Activated T-helper 1 cell treated with anti-CD3 and anti-CD28 coated beads, Interleukin-12 subunit alpha, Interleukin-12 subunit beta, Interleukin-2, Interleukin-4 antibody, amounts not matched to agents 30 ng/mL and 10 ng/mL and 1 ng/mL, durations not matched to agents 14 hours and 24 hours and 36 hours (primary cell): ENCODE measurements at places on chromosomes 5 and 9. TPM values are rescaled to one million over a fixed set of nuclear protein-coding genes. Genes with fewer than 3 reads are reported as not detected.

DNA sequence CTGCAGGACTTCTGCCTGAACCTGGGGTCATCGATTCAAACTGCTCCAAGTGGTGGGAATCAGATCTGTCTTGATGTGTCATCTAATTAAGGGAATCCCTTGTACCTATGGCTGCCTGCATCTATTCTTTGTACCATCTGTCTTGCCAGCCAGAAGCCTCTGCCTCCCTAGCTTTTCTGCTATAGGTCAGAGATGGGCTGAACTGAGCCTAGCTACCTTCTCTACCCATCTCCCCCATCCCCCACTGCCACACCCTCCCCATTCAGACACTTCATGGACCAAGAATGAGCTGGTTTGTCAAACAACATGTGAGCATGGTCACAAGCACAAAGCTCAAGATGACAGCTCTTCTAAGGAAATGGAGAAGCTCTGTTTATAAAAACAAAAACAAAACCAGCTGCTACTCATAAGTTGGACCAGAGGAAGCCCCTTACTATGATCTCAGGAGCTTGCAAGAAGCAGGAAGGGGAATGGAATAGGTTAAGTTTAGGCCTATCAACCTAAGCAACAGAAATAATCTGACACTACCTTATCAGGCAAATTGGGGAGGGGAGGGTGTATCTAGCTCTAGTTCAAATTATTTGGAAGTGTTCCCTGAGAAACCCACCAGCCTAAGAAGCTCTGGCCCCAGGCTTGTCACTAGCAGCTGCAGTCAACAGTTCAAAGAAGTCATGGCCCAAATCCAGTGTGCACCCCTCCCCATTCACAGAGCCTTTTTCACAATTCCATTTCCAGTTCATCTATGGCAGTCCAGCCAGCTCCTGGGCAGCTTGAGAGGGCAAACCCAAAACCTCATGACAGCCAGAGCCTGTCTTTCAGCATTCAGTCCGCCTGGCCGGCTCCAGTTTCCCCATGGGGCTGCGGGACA is 29.9 kb downstream of the SKP1 start:
- no peaks in the 10 kb centered on the region for H3K27me3 ChIP-seq
- H3K4me1 ChIP-seq = peaks cover 32% of the 10 kb centered on the region
- DNase-seq = no peak
- no peak overlapping the region for H3K27ac ChIP-seq
- peaks cover 42% of the 10 kb centered on the region for H3K36me3 ChIP-seq

GRCh38 chr5:124355928-124356327 is 390.5 kb downstream of the ZNF608 start:
- no peak overlapping the region for H3K4me3 ChIP-seq
- no peak for DNase-seq
- no peaks in the 10 kb centered on the region for H3K36me3 ChIP-seq
- no peak overlapping the region for H3K27ac ChIP-seq
- no peaks in the 10 kb centered on the region for H3K4me1 ChIP-seq

GRCh38 chr5:73946919-73947602 is 321.1 kb downstream of the ARHGEF28 start:
- no peak for DNase-seq
- no peaks in the 10 kb centered on the region for H3K4me1 ChIP-seq
- no peak overlapping the region for H3K4me3 ChIP-seq
- H3K27me3 ChIP-seq = no peaks in the 10 kb centered on the region
- H3K36me3 ChIP-seq = no peaks in the 10 kb centered on the region

DNA sequence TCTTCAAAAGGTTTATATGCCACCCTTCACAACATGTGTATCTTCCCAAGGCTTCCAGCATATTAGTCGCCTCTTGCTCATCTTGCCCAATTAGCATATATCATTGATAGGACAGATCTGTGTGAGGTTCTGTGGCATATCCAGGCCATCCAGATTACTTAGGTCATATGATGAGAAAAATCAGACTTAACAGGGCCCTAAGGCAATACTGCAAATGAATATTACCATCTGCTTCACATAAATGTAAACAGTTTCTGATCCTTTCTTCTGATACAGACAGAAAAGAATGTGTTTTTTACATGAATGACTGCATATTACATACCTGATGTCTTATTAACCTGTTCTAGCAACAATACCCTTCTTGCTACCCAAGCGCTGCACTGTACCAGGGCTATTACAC is 41.3 kb upstream of the GHR start:
- DNase-seq = no peak
- H3K27me3 ChIP-seq = no peaks in the 10 kb centered on the region
- no peaks in the 10 kb centered on the region for H3K36me3 ChIP-seq
- H3K27ac ChIP-seq = no peak overlapping the region
- H3K4me1 ChIP-seq = no peaks in the 10 kb centered on the region

Gene WWC1
- 0.32 and 0.70 TPM in 2 replicates for total RNA-seq

Gene GMCL2
- not detected in 2 replicates for total RNA-seq

DNA sequence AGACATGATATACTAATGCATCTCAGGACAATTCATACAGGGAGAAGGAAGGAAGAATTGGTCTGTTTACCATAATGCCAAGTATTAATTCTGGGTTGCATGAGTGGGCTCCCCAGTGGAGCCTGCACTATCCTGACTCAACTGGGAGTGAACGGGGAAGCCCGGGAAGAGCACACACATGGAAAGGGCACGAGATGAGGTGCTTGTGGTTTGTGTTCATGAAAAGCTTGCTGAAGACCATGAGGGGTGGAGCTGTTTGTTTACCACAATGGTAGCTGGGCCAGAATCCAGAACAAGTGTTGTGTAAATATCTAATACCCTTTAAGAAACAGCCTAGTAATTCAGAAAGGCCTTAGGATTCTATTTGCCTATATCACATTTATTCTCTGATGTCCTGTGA is 44.6 kb downstream of the POC5 start:
- no peak overlapping the region for H3K4me3 ChIP-seq
- no peaks in the 10 kb centered on the region for H3K27me3 ChIP-seq
- peaks cover 20% of the 10 kb centered on the region for H3K36me3 ChIP-seq
- no peak for DNase-seq

DNA sequence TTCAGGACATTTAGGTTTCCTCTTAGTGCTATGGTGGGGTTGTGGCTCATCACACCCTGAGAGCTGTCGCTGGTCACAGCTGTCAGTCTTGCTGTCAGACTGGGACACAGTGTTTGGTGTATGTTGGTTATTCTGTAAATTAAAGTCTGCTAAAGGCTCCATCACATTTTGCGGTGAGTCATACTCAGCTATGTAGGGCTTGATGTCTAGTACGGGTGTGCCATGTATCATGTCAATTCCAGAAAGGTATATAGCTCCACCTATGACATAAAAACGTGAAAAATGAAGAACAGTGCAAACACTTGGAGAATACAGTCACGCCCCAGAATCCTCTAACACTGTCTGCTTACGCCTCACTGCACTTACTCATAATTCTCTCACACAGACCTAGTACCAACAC is 11.9 kb downstream of the TRMO start:
- DNase-seq = no peak
- no peak overlapping the region for H3K4me3 ChIP-seq
- H3K36me3 ChIP-seq = peaks cover 48% of the 10 kb centered on the region
- peak overlapping the region; percentile 53 for H3K27ac ChIP-seq
- no peaks in the 10 kb centered on the region for H3K27me3 ChIP-seq
- peaks cover 43% of the 10 kb centered on the region for H3K4me1 ChIP-seq

DNA sequence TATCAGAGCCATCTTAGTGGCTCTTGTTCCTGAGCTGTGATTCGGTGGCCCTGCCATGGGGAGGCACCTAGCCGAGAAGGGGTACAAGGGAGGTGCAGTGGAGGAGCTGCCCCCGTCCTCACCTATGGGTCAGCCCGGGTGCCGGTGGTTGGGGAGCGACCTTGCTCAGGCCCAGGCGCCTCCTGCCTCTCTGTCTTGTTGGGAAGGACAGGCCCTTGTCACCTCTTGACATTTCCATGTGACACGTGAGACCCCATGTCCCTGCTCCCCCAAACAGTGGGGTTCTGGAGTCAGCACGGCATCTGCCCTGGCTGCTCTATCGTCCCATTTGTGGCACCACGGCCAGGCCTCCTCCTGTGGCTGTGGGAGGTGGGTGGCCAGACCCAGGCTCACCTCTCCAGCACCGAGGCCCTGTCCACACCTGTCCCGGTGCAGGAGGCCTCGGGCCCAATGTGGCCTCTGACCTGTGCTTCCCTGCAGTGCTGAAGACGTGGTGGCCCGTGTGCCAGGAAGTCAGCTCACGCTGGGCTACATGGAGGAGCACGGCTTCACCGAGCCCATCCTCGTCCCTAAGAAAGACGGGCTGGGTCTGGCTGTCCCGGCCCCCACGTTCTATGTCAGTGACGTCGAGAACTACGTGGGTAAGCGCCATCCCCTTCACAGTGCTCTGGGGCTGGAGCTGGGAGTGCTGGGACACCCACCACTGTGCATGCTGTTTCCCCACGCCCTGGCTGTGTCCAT is 68.9 kb downstream of the PHF2 start:
- H3K36me3 ChIP-seq = peaks cover 24% of the 10 kb centered on the region
- H3K27ac ChIP-seq = no peak overlapping the region
- H3K27me3 ChIP-seq = no peaks in the 10 kb centered on the region
- H3K4me1 ChIP-seq = no peaks in the 10 kb centered on the region

DNA sequence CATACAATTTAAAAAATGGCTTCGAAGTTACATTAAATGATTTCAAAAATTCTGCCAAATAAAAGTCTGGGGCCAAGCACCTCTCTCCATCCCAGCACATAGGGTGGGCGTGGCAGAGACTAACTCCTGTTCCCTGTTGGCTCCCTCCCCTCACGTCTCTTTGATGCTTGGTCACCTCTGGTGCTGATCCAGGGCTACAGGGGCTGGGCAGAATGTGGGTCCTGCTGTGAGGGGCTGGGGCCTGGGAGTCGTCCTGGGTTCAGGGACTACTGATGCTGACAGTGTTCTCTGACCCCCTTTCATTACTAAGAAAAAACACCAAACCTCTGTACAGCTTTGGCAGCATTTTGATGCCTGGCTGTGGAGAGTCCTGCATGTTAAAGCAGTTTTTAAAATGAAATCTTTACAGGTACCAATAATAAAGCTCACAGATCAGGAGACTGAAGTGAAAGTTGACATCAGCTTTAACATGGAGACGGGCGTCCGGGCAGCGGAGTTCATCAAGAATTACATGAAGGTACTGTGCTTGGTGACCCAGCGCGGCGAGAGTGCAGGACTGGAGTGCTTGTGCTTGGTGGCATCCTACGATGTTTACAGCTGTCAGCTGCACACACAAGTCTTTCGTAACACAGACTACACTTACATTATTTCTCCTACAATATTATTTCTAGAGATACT is 29.0 kb downstream of the TENT4A start:
- H3K4me3 ChIP-seq = no peak overlapping the region
- peaks cover 20% of the 10 kb centered on the region for H3K4me1 ChIP-seq
- no peaks in the 10 kb centered on the region for H3K27me3 ChIP-seq
- H3K27ac ChIP-seq = no peak overlapping the region
- H3K36me3 ChIP-seq = peaks cover 35% of the 10 kb centered on the region

Gene OMD
- total RNA-seq = not detected in 2 replicates

GRCh38 chr5:14880688-14881087 is 9.1 kb upstream of the ANKH start:
- no peaks in the 10 kb centered on the region for H3K4me1 ChIP-seq
- peaks cover 21% of the 10 kb centered on the region for H3K27me3 ChIP-seq
- no peak overlapping the region for H3K4me3 ChIP-seq
- no peaks in the 10 kb centered on the region for H3K36me3 ChIP-seq
- H3K27ac ChIP-seq = no peak overlapping the region

Gene PRR7
- total RNA-seq = 10.3 and 11.2 TPM in 2 replicates

Gene PCAT7
- total RNA-seq = not detected in 2 replicates

DNA sequence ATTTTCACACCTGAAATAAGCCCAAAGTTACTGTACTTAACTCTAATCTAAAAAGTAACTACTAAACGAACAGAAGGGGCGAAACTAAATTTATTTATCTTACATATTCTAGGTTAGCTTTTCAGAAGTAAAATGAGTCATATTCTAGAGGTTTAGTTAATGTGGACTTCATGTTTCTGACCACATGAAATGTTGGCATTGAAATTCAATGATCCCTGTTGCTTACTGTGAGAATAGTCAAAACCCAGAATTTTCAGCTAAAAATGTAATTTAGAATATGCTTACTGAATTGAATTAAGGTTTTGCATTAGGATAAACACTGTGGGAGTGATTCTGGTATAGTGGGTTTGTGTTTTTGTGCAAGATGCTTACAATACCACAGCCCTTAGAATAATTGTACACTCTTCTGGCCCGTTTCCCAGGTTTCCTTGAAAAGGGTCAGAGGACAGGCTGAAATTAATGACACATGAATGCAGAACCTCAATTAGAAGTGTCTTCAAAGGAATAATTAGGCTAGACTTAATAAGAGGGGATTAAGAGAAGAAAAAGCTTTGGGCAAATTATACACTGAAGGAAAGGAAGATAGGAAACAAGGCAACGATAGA is 1.4 kb upstream of the SNX18 start:
- H3K36me3 ChIP-seq = peaks cover 22% of the 10 kb centered on the region
- peaks cover 32% of the 10 kb centered on the region for H3K4me1 ChIP-seq
- no peak overlapping the region for H3K27ac ChIP-seq
- H3K27me3 ChIP-seq = peaks cover 21% of the 10 kb centered on the region
- no peak overlapping the region for H3K4me3 ChIP-seq

DNA sequence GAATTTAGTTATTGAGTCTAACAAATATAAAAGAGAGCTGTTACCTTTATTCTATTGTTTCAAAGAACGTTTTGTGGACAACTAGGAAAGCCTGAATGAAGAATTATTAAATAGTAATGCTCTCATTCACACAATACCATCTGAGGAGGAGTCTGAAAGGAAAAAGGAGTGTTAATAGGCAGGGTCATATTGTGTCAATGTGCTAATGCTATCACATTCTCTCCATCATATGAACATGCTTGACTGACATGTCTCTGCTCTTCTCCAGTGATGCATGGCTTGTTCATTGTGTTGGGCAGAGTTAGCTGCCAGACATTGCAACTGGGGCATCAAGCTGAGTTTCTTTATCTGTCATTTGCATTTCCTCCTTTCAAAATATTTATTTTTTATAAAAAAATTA is 1578.0 kb downstream of the MAT2B start:
- no peak overlapping the region for H3K4me3 ChIP-seq
- no peaks in the 10 kb centered on the region for H3K4me1 ChIP-seq
- no peak overlapping the region for H3K27ac ChIP-seq
- no peak for DNase-seq
- H3K27me3 ChIP-seq = no peaks in the 10 kb centered on the region

- H3K36me3 ChIP-seq = peaks cover 2% of the 10 kb centered on the region
- H3K4me3 ChIP-seq = no peak overlapping the region
- H3K27me3 ChIP-seq = no peaks in the 10 kb centered on the region
- DNase-seq = no peak
- H3K27ac ChIP-seq = no peak overlapping the region
- H3K4me1 ChIP-seq = no peaks in the 10 kb centered on the region
These were observed 38.3 kb downstream of the RECK start for GRCh38 chr9:36074870-36075532.

Gene PCDHA1
- total RNA-seq = not detected in 2 replicates

DNA sequence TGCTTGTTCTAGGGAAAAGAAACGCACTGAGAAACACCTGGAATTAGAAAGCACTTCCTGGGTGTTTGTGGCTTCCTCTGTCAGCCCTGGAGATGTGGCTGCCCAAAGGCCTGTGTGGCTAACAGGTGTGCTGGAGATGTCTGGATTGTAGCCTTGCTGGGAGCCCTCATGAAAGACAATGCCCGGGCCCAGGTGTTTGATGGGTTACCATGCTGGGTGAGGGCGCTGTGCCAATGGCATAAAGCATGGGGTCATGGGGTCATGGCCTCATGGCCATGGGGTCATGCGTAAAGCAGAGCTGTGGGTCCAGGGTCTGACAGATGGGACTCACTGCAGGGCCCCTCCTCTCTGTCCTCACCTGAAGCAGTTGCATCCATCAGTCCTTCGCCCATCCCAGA is 21.6 kb downstream of the ANKRD33B start:
- peaks cover 68% of the 10 kb centered on the region for H3K4me1 ChIP-seq
- DNase-seq = no peak
- H3K27ac ChIP-seq = peak overlapping the region; percentile 25

- no peaks in the 10 kb centered on the region for H3K27me3 ChIP-seq
- no peaks in the 10 kb centered on the region for H3K36me3 ChIP-seq
- DNase-seq = no peak
- H3K4me1 ChIP-seq = no peaks in the 10 kb centered on the region
- no peak overlapping the region for H3K4me3 ChIP-seq
- no peak overlapping the region for H3K27ac ChIP-seq
These were observed 23.9 kb upstream of the PPP2R2B start for GRCh38 chr5:146902471-146902870.
